ENCODE measurements at places on chromosomes 7 and 10.

- peak; percentile 40 for DNase-seq
Measured at GRCh38 chr7:106313456-106313901, 28.7 kb upstream of the NAMPT start.

DNA sequence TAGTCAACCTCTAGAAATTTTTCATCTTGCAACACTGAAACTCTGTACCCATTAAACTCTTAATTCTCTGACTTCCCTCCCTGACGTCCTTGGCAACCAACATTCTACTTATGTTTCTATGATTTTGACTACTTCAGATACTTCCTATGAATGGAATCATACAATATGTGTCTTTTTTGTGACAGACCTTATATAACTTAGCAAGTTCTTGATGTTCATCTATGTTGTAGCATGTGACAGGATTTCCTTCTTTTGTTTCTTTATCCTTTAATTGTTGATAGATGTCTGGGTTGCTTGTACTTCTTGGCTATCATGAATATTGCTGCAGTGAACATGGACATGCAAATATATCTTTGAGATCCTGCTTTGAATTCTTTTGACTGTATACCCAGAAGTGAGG is 240.8 kb downstream of the ADK start:
- DNase-seq = peak; percentile 63

GRCh38 chr10:129940617-129941198 is 23.4 kb downstream of the EBF3 start:
- no peak for DNase-seq

DNA sequence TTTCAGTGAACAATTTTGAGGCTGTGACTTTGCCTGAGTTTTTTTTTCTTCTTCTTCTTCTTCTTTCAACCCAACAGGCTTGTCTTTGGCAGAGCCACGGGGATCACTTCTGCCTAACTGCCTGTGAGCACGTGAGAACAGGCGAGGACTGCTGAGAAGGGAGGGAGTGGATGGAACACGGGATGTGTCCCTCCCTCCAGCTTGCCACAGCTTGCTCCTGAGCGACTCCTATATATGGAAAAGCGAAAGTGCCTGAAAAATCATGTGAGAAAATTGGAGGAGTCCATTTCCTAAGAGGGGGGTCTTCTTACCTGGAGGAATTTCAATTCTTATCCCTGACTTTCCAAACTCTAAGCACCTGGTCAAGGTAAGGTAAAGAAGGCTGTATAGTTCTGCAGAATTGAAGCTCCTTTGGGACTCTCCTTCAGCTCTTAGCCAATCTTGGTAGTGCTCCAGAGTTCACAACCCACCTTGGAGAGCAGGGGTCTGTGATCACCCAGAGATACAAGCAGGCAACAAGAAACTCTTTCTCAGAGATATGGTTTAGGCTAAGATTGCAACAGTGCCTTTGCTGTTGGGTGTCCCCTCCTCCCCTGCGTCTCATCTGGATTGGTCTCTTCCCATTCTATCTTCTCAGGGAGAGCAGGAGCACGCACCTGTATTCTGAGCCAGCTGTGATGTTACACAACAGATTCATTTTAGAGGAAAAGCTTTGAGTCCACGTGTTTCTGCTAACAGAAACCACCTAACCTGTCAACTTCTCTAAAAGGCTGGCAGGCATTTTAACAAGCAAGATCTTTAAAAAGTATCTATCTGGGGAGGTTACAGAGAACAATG is at the start of gene MAT1A:
MAT1A (minus strand) TSS at position 208 of the 837 bp plus-strand sequence. CDS start 235 bp downstream, outside the sequence.
- DNase-seq = no peak

GRCh38 chr10:90313576-90314325 is 544.1 kb downstream of the HTR7 start:
- DNase-seq = peak; percentile 76

- DNase-seq = no peak
Measured at GRCh38 chr10:21083861-21084260, 186.8 kb upstream of the NEBL start.

- peak; percentile 53 for DNase-seq
Measured at GRCh38 chr10:130138479-130138866, 2.3 kb downstream of the GLRX3 start.

DNA sequence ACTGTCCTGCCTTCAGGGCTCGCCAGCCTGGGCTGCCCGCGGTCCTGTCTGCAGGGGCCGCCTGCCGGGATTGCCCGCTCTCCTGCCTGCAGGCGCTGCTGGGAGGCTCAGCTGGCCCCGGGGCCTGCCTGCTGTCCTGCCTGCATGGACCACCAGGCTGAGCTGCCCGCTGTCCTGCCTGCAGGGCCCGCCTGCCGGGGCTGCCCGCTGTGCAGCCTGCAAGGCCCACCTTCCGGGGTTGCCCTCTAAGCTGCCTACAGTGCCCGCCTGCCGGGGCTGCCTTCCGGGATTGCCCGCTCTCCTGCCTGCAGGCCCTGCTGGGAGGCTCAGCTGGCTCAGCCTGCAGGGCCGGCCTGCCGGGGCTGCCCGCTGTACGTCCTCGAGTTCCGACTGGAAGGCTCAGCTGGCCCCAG is 164.4 kb downstream of the GLRX3 start:
- no peak for DNase-seq

- DNase-seq = no peak
Measured at GRCh38 chr7:22718911-22719420, 8.0 kb upstream of the IL6 start.

Data from endothelial cell of umbilical vein (primary cell).